ENCODE measurements at places on chromosomes 16 and 17.

DNA sequence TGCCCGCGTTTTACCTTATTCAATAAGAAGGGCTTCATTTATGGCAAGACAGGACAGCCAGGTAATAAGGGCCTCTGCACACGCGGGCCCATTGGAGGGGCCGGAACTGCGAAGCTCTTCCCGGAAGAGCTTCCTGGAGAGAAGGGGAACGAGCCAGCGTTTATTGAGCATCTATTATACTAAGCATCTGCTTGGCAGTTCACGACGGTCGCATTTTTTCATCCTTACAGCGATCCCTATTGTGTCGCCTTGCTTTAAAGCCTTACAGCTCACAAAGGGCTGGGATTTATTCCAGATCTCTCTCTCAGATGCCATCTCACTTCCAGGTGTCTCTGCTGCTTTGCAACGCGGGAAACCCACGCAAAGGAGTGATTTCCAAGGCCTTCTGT lies 546 bp downstream of the ZPBP2 start:
- no peak for ATAC-seq

GRCh38 chr16:64977206-64977920 lies 144.5 kb downstream of the CDH11 start:
- no peak for ATAC-seq

DNA sequence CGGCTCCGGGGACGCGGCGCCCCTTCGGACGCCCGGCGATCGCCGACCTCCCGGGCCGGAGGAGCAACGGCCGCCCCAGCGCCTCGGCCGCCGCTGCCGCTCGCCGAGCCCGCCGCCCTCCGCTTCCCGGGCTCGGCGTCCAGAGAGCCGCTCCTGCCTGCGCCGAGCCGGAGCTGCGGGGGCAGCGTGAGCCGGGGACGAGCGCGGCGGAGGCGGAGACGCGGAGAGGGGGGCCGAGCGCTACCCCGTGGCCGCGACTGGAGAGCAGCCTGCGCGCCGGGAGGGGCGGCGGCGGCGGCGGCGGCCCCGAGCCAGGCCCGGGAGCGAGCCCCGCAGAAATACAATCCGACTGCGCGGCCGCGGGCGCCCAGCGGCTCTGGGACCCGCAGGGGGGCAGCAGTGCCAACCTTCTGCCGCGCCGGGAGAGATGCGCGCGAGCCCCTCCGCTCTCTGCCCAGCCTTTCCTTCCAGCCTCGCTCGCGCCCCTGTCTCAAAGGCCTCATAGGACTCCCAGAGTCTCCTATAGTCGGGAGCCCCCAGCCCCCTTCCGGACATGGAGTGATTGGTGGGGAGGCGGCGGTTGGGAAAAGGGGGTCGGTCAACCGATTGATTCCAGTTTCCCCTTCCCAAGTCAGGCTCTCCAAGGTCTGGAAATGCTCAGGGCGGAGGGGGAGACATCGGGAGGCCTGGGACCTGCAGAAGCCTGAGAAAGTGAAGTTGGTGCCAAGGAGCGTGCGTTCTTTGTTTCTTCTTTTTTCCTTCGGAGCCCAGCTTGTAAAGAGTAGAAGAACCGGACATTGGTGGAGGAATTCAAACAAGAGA lies 1.0 kb upstream of the SDK2 start:
- no peak for ATAC-seq

- ATAC-seq: peak; percentile 77
Measured at GRCh38 chr16:56589141-56590039, at the start of gene MT3. Gene MT3 (plus strand): TSS chr16:56589528. CDS start chr16:56589591, 63 bp downstream.

DNA sequence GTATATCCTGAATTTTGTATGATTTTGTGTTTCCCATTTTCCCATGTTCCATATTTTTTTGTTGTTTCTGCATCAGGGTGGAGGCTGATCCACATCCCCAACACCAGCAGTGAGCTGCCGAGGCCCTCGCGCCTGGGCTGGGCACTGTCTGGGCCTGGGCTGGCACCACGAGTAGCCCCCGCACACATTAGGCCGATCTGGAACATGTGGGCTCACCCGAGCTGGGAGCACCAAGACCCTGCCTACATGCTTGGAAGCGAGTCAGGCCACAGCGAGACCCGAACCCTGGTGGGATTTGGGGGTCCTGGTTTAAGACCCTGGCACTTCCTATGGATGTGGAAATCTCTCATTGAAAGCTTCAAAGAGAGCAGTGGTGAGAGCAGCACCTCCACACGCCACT lies 8.5 kb downstream of the KCTD5 start:
- no peak for ATAC-seq

- ATAC-seq: peak; percentile 23
Measured at GRCh38 chr17:58344047-58344790, 7.8 kb downstream of the SUPT4H1 start.

DNA sequence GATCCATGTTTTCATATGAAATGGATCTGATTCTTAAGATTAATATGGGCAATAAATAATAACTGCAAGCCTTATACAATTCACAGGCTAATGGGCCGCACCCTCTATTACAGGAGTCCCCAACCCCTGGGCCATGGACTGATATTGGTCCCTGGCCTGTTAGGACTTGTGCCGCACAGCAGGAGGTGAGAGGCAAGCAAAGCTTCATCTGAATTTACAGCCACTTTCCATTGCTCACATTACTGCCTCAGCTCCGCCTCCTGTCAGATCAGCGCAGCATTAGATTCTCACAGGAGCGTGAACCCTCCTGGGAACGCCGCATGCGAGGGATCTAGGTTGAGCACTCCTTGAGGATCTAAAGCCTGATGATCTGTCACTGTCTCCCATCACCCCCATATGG lies 26.8 kb downstream of the METTL16 start:
- ATAC-seq: no peak
